CD4-positive, CD25-positive, alpha-beta regulatory T cell (primary cell): ENCODE measurements at places on chromosomes 2 and 18.

- DNase-seq, result no peak
Measured at GRCh38 chr2:119544075-119544938, at the start of gene CFAP221. Gene CFAP221, plus strand, starts transcription at chr2:119544449. Its CDS starts 1,683 bp downstream, at chr2:119546132.

- no peak for DNase-seq
Measured at GRCh38 chr18:7626175-7626921, 59.2 kb downstream of the PTPRM start.

DNA sequence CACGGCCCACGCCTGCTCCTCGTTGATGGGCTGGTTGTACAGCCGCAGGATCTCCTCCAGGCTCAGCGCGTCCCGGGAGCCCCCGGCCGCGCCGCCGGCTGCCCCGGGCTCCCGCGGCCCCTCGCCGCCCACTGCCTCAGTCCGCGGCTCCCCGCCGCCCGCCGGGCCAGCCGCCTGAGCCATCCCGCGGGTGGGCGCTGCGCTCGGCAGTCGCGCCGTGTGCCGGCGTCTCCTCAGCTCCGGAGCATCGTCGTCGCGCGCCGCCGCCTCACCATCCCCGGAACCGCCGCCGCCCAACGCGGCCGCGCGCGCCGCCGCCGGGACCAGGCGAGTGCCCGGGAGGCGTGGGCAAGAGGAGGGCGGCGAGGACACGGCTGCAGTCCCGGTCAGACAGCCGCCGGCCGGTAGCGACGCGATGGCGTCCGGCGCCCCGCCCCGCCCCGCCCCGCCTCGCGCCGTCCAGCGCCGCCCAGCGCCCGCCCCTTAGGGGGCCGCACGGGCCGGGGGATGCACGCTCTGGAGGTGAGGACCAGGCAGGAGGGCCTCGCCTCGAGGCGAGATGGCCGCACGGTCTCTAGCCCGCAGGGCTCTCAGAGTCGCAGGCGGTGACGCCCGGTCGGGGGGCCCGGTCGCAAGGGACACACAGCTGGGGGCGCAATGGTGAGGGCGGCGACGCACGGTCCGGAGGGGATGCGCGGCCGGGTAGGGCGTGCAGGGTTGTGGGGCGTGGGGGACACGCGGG lies at the start of gene SPIRE1:
Gene SPIRE1 (minus strand): TSS at position 424 of the 742 bp plus-strand sequence. CDS start 241 bp downstream, at position 183.
- peak; percentile 28 for DNase-seq

- DNase-seq, result no peak
Measured at GRCh38 chr2:65043001-65043400, 13.2 kb upstream of the CEP68 start.

DNA sequence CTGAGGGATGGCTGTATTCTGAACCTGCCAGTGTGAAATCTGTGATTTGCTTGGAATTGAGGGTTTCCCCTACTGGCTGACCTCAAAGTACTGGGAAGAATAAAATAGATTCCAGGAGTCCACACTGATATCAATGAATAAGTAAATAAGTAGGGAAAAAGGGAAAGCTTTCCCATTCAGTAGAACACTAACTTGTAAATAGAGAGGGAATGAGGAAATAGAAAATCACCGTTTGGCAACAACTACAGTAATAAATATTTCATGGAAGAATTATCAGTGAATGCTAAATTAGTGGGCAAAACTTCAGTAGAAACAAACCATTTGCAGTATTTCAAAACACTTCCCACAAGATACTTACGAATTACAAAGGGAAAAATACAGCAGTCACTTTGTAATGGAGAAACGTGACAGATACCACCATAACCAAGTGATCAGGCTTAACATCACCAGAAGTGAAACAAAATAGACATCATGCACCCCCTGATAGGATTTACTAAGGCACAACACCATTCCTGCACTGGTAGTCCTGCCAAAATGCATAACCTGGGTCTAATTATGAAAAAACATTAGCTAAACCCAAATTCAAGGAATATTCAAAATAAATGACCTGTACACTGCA lies 88.5 kb downstream of the ICA1L start:
- no peak for DNase-seq

- DNase-seq, result no peak
Measured at GRCh38 chr2:26136451-26136850, 36.4 kb upstream of the GAREM2 start.

- DNase-seq, result no peak
Measured at GRCh38 chr2:100596465-100596864, 33.7 kb downstream of the PDCL3 start.

DNA sequence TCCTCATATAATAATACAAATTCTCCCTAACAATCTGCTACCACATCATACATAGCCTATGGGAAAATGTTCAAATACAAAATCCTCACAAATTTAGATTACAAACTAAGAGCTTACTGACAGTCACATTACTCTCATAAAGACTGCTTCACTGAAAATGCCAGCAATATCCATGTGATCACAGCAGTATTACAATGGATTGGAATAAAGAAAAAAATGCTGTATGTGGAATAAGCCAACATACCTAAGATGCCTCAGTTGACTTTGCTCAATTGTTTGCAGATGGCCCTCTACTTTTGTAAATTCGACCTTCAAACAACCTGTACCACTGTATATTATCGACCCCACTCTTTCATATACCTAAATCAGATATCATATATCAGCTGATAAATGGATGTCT lies 88.7 kb downstream of the DYM start:
- no peak for DNase-seq

DNA sequence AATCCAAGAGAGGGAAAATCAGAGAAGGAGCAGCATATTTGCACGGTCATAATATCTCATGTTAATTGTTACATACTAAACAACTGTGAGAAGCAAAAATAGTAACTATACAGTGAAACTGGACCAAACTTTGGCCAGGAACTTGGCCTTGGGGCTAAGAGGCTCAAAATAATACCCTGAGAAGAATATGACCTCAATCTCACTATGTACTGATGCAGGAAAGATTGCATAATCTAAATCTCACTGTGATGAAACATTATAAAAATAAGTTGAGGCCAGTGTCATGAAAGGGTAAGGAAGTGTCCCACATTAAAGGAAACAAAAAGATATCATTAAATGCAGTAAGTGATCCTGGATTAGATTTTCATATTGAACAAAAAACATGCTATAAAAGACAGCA lies 36.5 kb downstream of the ZRANB3 start:
- no peak for DNase-seq

- peak; percentile 20 for DNase-seq
Measured at GRCh38 chr2:96867756-96868554, 1.9 kb downstream of the SEMA4C start.

- no peak for DNase-seq
Measured at GRCh38 chr2:230459216-230459615, 43.2 kb downstream of the SP100 start.

GRCh38 chr2:112644933-112645309 lies 818 bp upstream of the SLC20A1 start:
- no peak for DNase-seq

GRCh38 chr2:52955079-52955478 lies 812.5 kb upstream of the CHAC2 start:
- no peak for DNase-seq

- no peak for DNase-seq
Measured at GRCh38 chr2:9656270-9656766, 25.5 kb upstream of the YWHAQ start.

DNA sequence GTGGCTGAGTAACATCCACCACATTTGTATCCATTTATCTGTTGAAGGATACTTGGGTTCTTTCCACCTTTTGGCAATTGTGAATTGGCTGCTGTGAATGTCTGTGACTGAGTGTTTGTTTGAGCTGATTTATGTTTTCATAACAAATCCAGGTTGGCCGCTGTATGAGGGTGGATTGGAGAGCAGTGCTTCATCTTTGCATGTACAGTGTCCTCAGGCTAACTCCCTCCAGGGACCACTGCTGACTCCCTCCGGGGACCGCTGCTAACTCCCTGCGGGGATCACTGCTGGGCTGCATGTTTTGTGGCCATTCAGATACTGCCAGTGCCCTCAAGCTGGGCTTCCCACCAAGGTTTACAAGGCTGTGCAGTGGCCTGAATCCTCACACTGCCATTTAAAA lies 10.2 kb downstream of the BOK start:
- no peak for DNase-seq

- no peak for DNase-seq
Measured at GRCh38 chr2:88452565-88452905, at the start of gene FOXI3. Gene FOXI3, minus strand, starts transcription at chr2:88452693. Its CDS starts 158 bp downstream, at chr2:88452535.

DNA sequence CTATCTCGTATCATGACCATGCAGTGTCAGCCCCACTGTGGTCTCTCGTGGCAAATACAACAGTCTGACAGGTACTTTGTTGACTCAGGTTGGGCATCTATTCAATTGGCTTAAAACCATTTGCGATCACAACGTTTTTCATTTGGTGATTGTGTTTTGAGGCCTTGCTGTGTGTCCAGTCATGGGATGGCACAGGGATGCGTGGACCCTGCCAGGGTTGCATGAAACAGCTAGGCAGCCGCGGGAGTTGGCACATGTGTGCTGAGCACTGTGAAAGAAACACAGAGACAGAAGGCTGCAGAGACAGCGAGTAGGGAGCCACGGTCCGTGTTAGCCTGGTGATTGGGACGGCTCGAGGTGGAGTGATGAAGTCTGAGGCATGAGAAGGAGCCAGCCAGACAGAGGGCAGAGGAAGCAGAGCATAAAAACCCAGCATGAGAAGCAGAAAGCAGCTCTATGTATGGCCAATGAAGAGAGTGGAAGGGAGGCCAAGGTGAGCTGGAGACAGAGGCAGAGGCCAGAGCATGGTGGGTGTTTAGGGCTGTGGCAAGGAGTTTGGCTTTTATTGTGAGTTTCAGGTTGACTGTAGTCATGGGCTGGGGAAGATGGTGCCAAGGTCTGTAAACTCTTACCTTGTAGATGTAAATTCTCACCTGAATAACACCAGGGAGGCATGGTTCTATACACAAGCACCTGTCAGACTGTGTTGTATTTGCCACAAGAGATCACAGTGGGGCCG lies 31.8 kb upstream of the IL1R1 start:
- DNase-seq, result no peak

GRCh38 chr2:39479696-39480095 lies 42.6 kb upstream of the MAP4K3 start:
- no peak for DNase-seq

DNA sequence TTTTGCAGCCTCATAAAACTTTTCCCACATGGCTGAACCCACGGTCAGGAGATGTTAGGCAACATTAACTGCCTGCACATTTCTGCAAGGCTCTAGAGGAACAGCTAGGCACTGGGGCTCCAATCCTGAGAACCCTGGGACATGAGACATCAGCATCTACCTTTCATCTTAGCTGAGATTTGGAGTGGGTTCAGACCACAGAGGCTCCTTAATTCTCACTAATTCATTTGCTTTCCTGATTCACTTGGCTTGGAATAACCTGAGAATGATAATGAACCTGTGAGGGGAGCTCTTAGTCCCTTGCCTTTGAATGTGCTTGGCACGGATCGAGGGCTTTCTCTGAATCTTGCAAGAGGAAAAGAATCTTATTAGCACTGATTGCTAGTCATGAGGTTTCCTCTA lies 266.2 kb downstream of the FIGN start:
- DNase-seq, result no peak

GRCh38 chr2:130728007-130728454 lies 839 bp upstream of the GPR148 start:
- DNase-seq, result peak; percentile 40

- DNase-seq, result no peak
Measured at GRCh38 chr2:179701524-179702110, 159.8 kb downstream of the ZNF385B start.

GRCh38 chr18:2723207-2723606 lies 67.7 kb downstream of the SMCHD1 start:
- DNase-seq, result no peak

GRCh38 chr18:9617006-9617542 lies 2.7 kb upstream of the PPP4R1 start:
- no peak for DNase-seq

GRCh38 chr2:214376618-214377285 lies 34.1 kb upstream of the VWC2L start:
- no peak for DNase-seq

DNA sequence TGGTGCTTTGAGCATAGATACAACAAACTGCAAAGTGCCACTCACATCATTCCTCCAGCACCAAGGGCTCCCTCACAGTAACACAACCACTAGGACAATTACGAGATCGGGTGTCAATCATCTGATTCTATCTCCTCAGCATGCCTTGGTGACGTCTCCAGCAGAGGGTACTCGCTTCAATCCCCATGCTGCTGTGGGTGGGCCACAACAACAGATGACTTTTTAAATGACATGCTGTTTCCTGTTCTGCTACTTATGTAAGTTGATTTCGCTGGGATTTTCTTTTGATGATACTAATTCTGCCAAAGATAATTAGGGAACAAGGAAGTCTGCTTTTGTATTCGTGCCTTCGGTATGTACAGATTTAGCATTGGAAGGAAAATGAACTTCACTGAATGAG lies 1113.0 kb downstream of the BCL11A start:
- no peak for DNase-seq

GRCh38 chr2:240069829-240070228 lies 16.5 kb upstream of the OR6B3 start:
- DNase-seq, result no peak

DNA sequence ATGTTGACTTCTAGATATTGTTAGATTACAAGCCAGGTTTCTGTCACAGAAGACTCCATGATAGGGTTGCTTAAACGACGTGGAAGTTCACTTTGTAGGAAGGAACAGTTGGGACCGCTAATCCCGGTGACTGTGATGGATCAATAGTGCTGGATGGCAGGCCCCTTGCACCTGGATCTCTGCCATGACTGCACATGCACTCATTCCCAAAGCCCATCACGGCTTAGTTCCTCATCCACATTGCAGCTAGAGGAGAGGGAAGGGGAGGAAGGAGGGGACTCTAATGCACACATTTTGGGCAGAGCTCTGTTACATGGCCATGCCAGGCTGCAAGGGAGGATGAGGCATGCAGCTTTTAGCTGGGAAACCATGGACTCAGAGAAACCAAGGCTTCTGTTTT lies 773.7 kb upstream of the RAB6C start:
- DNase-seq, result no peak

DNA sequence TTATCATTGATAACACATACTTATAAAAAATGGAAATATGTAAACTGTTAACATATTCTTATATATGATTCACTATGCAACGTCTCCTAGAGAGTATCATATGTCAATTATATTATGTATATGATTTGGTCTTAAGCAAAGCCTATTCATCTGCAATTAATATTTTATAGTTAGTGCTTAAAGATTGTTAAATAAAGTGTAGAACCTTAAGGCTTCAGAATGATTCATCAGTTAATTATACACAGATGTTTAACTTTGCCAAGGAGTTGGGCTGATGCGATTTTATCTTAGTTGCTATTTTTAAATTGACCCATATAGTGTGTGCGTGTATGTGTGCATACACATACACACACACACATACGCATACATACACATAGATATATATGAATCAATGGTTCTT lies 323.1 kb downstream of the RBM43 start:
- no peak for DNase-seq

GRCh38 chr18:80147418-80148325 lies 38.6 kb downstream of the ADNP2 start:
- peak; percentile 69 for DNase-seq

GRCh38 chr2:134189009-134189720 lies 64.7 kb upstream of the MGAT5 start:
- DNase-seq, result no peak
